ENCODE measurements at places on chromosomes 12 and 14.

DNA sequence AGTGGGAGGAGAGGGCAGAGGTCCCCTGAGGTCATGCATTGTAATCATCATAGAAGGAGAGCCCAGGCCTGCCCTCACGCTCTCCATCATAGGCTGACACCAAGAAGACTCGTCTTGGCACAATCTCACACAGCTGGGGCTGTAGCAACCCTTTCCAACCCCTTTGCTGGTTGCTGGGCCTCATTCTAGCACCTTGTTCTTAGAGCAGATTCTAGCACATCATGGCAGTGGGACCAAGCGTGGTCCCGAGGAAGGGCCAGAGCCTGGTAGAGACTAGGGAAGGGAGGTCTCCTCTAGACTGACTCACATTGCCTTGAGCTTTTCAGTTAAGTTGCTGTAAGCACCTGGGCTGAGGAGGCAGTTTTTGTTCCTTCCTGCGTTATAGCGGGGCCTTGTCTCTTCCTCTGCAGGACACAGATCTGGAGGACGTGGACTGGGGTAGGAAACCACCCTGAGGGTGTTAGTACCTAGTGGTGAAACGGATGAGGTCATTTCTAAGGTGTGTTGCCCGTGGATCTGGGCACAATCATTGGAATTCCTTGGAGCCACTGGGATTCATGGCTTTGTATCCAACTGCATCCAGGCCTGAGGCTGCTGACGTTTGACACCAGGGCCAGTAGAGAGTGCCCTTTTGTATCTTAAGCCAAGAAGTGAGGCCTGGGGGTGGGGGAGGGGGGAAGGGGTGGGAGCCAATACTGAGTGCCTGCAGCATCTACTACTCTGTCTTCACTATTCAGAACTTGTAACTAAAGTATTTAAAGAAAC is 19.9 kb downstream of the RPS6KL1 start:
- no peak for DNase-seq

GRCh38 chr14:52267501-52268278 is at the start of gene PTGDR:
TSS of gene PTGDR (plus strand) at chr14:52267698. CDS start at chr14:52267815, 117 bp downstream.
- DNase-seq, result peak; percentile 25

GRCh38 chr12:84911271-84912197 is 1.1 kb downstream of the SLC6A15 start:
- DNase-seq, result no peak

GRCh38 chr14:102840771-102841528 is 63.7 kb downstream of the TRAF3 start:
- DNase-seq, result no peak

- DNase-seq, result no peak
These were observed 251.0 kb upstream of the FOXG1 start for GRCh38 chr14:28515571-28515970.

- DNase-seq, result no peak
These were observed 113.5 kb upstream of the VRK1 start for GRCh38 chr14:96683562-96684289.

- DNase-seq, result no peak
These were observed 25.2 kb upstream of the TSPAN8 start for GRCh38 chr12:71183018-71183417.

- no peak for DNase-seq
These were observed 173.9 kb upstream of the PLEKHA5 start for GRCh38 chr12:18955594-18955993.

- DNase-seq, result peak; percentile 22
These were observed 556 bp downstream of the MTHFD1 start for GRCh38 chr14:64388533-64389285.

GRCh38 chr12:52066346-52067080 is 3.3 kb upstream of the ATG101 start:
- no peak for DNase-seq

GRCh38 chr12:105978276-105978675 is 160.5 kb downstream of the NUAK1 start:
- no peak for DNase-seq

DNA sequence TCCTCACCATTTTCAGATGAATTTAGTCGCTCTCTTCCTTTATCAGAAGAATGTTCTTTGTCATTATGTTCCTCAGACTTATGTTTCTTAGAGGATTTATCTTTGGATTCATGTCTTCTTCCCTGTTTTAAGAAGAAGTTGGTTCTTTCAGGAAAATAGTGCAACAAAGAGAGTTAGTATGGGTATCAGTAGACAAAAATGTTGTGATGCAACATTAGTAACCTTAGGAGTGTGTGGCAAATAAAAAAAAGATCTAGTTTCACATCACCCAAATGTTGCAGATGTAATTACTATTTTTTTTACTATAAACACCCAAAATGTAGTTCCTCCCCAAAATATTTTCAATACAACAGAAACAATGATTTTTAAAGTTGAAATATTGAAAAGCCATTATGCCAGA is 7.8 kb downstream of the RSRC2 start:
- no peak for DNase-seq

DNA sequence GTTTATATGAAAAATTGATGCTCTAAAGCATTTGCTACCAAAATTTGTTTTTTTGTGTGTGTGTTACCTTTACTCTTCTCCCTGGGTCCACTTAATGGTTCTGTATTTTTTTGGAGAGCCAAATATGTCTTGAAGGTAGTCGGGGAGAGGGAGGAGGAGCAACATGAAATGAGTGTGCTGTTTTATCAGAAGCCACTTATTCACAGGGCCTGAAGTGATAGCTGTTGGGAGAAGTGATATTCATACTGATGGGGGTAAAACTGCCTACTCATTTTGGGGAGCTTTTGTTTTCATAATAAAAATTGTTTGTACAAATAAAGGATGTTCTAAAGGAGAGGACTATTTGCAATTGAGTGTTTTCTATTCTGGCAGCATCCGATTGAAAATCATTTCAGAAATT is 29.2 kb downstream of the CRADD start:
- no peak for DNase-seq

DNA sequence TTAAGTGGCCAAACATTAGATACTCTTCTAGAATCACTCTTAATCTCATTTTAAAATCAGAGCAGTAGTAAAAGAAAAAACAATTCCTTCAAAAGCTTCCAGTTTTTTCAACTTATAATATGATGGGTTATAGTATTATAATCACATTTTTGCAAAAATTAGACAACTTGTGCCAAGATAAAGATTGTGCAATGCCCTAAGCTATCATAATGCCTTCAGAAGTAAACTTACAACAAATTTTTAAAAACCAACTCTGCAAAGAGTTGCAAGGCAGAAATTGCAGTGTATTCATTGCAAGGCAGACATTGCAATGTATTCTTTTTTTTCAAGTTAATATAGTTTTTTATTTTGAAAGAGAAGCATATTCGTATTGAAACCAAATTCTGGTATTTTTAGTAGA is 47.2 kb upstream of the KITLG start:
- DNase-seq, result no peak

DNA sequence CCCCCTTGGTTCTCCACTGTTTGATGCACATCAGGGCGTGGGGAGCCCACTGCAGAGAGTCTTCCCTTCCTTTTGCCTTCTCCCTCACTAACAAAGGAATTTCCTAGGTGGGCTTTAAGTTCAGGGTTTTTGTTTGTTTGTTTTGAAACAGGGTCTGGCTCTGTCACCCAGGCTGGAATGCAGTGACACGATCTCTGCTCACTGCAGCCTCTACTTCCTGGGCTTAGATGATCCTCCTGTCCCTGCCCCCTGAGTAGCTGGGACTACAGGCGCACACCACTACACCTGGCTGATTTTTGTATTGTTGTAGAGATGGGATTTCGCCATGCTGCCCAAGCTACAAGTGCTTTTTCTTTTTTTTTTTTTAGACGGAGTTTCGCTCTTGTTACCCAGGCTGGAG is 33.8 kb downstream of the EP400 start:
- no peak for DNase-seq

DNA sequence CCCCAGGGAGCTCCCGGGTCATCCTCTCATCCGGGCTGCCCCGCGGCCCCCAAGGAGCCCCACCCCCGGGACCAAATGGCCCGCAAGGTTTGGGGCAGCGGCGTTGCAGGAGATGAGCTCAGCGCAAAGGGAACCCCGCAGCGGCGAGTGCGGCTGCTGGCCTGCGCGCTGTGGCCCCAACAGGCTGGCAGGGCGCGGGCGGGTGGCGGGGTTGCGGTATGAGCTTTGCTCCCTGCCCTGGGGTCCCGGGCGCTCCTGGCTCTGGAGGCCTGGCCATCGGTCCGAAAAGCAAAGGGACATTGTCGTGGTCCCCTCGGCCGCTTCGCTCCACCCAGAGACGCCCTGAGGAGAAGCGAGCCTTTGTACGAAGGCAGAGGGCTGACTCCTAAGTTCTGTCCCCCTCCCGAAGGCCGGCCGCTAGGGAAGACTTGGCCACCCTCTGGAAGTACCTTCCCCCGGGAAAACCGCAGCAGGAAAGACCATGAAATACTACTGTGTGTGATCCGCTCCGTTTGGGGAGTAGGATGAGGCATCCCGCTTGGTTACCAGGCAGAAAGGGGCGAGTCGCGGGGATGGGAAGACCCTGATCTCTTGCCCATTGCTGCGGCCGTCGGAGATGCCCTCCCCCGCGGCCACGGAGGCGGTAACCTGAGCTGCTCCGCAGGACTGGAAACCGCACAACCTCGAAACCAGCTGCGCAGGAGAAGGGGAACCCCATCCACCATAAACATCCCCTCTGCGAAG is 620 bp upstream of the NID2 start:
- no peak for DNase-seq

GRCh38 chr12:116160231-116160630 is 117.3 kb downstream of the MED13L start:
- no peak for DNase-seq

- no peak for DNase-seq
These were observed 186.4 kb downstream of the ITPR2 start for GRCh38 chr12:26646571-26646970.

Data from activated CD4-positive, alpha-beta T cell treated with anti-CD3 and anti-CD28 coated beads, Interleukin-2, amount 50 U/mL, for 4 hours (primary cell).